Right cardiac atrium (tissue), 5 donors: ENCODE measurements at places on chromosomes 6 and 20.

DNA sequence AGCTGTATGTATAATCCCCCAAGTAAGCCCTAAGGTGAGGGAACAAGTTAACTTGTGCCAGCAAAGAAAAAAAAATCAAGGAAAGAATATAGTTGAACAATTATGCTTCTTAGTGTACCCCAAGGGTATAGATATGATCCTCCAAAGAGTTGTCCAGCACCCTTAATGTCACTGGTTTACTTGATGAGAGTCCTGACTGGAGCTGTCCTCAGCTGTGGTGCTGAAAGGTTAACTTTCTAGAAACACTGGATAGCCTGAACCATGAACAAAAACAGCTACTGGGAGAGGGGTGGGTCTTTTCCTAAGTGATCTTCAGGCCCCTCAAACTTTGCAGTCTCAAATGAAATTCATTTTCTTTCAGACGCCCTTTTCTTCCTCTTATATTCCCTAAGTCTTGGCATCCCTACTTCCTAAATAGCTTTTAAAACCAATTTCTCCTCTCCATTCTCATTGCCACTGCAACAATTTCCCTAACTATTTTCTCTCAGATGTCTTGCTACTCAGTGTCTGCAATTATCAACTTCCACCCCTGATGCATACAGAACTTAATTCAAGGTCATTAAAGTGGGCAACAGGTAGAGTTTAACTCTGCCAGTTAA lies 83.5 kb upstream of the PROKR2 start:
- no peak for DNase-seq

GRCh38 chr20:53195876-53196610 lies 223.9 kb downstream of the TSHZ2 start:
- no peak for DNase-seq

GRCh38 chr6:142470421-142470820 lies 168.6 kb downstream of the ADGRG6 start:
- DNase-seq, result no peak

DNA sequence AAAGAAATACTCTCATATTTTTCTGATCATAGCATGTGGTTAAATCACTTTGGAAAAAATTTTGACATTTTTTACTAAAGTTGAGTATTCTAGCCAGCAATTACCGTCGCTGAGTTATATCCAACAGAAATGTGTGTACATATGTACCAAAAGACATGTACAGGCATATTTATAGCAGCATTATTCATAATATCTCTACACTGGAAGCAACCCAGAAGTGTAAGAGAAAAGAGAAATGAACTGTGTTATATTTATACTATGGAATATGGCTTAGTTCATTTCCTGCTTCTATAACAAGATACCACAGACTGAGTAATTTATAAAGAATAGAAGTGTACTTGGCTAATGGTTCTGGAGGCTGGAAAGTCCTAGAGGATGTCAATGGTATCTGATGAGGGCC lies 474.0 kb upstream of the GJE1 start:
- DNase-seq, result no peak

GRCh38 chr6:40312213-40313015 lies 274.8 kb downstream of the LRFN2 start:
- no peak for DNase-seq
